Fibroblast of villous mesenchyme (primary cell): ENCODE measurements at places on chromosomes 4 and X. TPM values are rescaled to one million over a fixed set of nuclear protein-coding genes. Genes with fewer than 3 reads are reported as not detected.
A peak's percentile ranks its signal among the peaks of the same experiment; 100 is the strongest.

TCEAL6 gene
- not detected in 2 replicates for total RNA-seq

PF4V1 gene
- not detected in 2 replicates for total RNA-seq

GAB1 gene
- 13.0 and 16.1 TPM in 2 replicates for total RNA-seq

MAGEC3 gene
- not detected in 2 replicates for total RNA-seq

INTS12 gene
- total RNA-seq = 13.9 and 18.6 TPM in 2 replicates

CT45A10 gene
- total RNA-seq = not detected in 2 replicates

TSR2 gene
- total RNA-seq = 9.3 and 12.1 TPM in 2 replicates

HSFX3 gene
- not detected in 2 replicates for total RNA-seq

GASK1B gene
- total RNA-seq = 59.6 and 73.8 TPM in 2 replicates

WDR17 gene
- total RNA-seq = 0.64 and 0.86 TPM in 2 replicates

DNA sequence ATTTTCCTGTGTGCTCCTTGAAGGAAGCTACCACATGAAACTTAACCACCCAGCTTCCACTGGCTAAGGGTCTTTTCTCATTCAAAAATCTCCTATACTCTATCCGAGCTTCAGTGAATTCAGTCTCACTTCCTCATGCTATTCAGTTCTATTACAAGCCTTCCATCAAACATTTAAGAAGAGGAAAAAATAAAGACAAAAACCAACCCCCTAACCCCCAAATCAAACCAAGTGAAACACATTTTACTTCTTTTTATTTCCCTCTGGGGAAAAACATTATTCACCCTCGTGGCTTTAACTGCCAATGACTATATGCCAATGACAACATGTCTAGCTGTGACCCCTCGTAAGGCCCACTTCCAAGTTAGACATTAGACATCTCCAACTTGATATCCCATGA is 16.2 kb upstream of the WDR19 start:
- no peak for DNase-seq

DNA sequence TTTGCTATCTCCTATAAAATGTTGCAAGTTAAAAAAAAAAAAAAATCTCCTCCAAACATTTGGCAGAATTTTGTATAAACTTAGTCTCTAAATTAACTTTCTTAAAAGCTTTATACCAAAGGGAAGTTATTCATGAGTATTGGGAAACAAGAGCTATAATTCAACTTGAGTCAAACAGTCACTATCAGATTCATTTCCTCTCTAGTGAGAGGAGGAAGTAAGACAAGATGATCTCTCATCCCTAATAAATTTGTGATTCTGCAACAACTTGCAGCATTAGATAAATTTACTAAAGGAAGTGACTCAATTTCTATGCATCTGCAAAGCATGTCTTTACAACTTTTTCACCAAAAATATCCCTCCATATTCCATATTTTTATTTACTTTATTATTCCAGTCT is 135.4 kb upstream of the GNPDA2 start:
- DNase-seq = peak; percentile 5

DNA sequence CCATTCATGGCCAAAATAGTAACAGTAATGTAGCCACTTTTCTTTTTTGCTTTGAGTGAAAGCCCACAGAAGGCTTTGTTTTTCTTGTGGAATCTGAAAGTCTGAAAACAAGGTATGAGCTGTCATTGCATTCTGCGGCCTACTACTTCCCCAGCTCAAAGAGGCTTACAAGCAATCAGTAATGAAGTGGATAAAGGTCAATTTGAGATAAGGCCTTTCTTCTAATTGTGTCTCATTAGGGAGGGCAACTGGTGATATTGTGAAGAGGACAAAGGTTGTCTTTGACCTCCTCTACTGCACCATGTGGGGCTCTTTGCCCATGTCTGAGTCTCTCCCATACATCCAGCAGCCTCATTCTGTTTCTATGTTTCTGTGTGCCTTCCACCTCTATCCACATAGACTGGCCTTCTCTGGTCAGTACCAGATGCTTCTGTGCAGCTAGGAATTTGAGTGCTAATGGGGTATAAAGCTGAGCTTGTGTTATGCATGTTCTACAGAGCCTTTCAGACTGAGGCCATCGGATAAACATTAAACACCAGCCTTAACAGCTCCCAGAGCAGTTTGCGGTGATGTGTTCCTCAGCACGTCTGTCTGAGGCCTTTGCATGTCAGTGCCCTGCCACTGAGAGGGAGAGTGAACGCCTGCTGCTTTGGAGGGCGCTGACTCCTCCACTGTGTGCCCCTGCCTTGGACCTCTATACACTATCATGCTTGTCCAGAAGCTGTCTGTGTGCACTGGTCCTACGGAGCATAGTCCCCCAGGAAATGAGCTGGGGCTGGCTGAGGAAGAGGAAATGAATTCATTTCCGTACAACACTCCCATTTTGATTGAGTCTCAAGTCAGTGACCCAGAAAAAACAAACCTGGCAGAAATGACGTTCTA is 80.2 kb downstream of the SH2D1A start:
- no peak for DNase-seq

DNA sequence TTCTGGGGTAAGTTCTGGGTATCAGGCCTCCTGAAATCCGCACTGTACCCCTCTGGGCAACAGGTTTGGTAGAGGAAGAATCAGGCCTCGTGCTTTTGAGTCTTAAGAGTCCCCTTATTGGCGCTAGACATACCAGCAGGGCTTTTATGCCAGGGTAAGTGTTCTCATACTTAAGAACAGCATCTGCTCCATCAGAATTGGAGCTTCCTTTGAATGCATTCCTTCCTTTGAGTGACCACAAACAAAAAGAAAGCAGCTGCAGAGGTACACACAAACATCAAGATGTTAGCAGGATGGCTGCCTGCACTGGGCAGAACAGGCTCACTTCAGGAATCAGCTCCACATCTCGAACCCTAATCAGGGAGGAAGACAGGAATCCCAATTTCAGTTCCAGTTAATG is 156.8 kb downstream of the MGST2 start:
- DNase-seq = no peak

- DNase-seq = no peak
Measured at GRCh38 chr4:123206016-123206415, 190.6 kb upstream of the SPRY1 start.

DNA sequence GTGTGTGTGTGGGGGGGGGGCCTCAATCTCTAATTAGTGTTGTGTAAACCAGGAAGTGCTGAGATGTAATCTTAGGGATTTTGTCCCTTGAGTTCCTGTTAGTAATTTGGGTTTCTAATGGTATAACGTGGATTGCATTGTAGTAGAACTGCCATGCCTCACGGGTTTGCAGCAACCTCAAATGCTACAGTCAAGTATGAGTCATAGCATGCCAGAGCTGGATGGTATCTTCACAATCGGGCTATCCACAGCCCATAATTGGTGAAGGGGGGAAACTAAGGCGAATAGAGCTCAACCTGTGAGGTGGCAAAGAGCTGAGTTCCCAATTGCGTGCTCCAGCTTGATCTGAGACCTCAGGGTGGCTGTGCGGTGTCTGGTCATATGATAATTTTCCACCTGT is 2.2 kb upstream of the FMR1NB start:
- DNase-seq = no peak

DNA sequence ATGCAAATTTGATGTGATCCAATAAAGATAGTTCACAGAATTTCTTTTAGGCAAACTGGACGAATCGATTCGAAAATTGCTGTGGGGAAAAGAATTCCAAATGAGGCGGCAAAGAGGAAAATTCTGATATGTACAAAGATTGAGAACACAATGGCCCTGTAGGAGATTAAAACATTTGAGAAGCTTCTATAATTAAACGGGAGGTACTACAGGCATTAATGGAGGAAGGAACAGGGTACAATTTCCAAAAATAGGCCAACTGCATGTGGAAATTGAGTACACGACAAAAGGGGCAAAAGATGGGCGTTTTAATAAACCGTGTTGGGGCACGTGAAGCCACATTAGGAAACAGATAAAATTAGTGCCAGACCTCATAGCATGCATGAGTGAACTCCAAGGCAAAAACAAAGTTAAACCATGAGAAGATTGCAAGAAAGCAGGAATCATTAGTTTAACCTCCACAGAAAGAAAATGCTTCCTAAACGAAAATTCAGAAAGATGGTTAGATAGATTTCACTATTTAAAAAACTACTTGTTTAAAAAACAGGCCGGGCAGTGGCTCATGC is 68.4 kb downstream of the DHRSX start:
- DNase-seq = no peak

GRCh38 chr4:92170340-92170739 is 133.4 kb upstream of the GRID2 start:
- no peak for DNase-seq

DNA sequence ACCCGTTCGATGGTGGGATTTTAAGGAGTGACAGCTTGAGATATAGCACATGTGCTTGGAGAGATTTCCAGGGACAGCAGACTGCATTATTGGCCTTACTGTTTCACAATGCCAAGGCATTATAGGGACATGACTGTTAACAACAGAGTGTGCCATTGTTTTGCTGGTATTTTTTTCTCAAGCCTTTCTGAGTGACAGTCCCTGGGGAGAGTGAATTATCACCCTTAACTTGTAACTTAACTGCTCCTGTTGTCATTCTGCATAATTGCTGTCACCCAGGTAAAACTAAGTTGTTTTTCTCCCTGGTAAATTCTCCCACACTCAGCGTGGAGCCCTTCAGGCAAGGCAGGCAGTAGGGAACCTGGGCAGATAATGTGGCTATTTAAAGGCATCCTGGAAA is 989.2 kb upstream of the LCORL start:
- no peak for DNase-seq

- DNase-seq = no peak
Measured at GRCh38 chr4:184747034-184747830, 13.3 kb upstream of the CENPU start.

- DNase-seq = no peak
Measured at GRCh38 chrX:9569876-9570301, 105.0 kb downstream of the TBL1X start.

- no peak for DNase-seq
Measured at GRCh38 chrX:70504772-70505450, 60.3 kb downstream of the DLG3 start.

- no peak for DNase-seq
Measured at GRCh38 chrX:124818033-124818432, 471.7 kb downstream of the SH2D1A start.

- DNase-seq = no peak
Measured at GRCh38 chr4:139777757-139778156, 112.1 kb downstream of the MGST2 start.

DNA sequence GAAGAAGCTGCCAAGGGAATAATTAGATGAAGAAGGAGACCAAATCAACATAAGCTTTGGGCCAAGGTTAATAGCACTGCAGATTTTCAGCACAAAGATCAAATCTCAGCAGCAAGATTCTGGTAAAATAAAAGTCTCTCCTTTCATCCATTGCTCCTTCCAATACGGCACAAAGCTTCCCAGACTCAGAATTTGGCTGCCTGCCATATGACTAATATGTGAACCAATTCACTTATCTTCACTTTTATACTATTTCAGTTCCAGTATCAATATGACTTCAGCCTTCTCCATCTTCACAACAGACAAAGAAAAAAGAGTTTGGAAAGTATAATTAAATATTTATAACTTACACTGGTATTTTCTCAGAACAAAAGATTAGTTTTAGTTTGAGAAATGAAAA is 978.3 kb upstream of the GRID2 start:
- no peak for DNase-seq

DNA sequence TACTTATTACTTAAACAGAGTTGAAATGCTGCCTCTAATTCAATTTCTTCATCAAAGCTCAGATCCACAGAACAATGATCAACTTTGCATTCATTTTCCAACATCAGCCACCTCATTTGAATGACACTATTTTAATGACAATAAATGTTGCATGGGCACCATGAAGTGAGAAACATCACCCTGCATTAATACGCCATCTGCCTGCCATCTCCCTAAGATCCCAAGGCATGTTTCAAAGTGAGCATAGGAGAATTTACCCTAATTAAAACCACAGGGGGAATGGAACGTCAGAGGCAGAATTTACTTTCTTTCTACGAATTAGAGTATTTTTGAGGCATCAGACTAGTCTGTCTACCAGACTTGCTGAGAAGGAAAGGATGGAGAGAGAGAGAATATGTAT is 32.7 kb downstream of the NEXMIF start:
- no peak for DNase-seq

- peak; percentile 54 for DNase-seq
Measured at GRCh38 chr4:75658876-75659275, 14.3 kb downstream of the G3BP2 start.

DNA sequence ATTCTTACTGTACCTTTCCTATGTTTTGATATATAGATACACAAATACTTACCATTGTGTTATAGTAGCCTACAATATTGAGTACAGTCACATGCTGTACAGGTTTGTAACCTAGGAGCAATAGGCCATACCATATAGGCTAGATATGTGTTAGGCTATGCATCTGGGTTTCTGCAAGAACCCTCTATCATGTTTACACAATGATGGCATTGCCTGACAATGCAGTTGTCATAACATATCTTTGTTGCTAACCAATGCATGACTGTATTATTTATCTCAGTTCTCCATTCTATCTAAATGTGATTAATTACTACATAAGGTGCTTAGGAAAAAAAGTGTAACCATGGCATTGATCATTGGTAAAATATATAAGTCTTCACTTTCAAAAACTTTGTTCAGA is 10.0 kb upstream of the SPCS3 start:
- DNase-seq = no peak

- peak; percentile 70 for DNase-seq
Measured at GRCh38 chr4:74534121-74534520, 89.2 kb downstream of the AREG start.

DNA sequence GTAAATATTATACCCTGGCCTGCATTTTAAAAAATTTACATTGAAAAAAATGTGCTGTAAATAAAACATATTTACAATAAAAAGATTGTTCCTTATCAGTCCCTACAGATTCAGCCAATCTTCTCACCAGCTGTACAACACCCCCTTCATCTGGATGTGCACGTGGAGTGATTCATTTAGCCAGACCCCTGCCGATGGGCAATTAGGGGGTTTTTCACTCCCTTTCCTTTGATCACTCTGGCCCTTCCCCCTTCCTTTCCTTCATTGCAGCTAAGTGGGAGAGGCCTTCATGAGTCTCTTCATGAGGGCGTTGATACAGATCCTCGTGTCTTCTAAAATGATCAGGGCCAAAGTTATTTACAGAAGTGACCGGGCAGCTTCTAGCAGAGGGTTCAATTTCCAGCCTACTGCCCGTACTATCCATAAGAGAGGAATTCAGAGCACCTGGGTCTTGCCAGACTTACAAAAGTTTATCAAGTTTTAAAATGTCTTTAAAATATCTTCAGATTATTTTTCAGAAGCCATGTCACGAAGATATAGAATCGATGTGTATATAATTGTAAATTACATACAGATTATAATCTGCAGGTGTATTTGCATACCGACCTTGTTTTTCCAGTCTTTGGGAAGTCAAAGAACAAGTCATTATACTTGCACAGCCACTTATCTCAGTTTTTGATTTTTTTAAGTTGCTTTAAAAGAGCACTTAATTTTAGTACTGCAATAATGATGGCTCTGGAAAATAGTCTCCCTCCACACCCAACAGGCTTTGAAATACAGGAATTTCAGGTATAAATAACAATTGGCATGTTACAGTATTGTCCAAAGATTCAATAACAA is 21.4 kb upstream of the RASL11B start:
- DNase-seq = no peak

GRCh38 chr4:26176598-26177149 is 144.1 kb upstream of the RBPJ start:
- peak; percentile 92 for DNase-seq

- peak; percentile 20 for DNase-seq
Measured at GRCh38 chr4:972651-973424, 531 bp downstream of the DGKQ start.

- no peak for DNase-seq
Measured at GRCh38 chr4:92182736-92183407, 120.9 kb upstream of the GRID2 start.

- DNase-seq = peak; percentile 58
Measured at GRCh38 chrX:42755815-42756214, 22.1 kb downstream of the PPP1R2C start.

GRCh38 chr4:1094336-1094690 is 19.1 kb downstream of the RNF212 start:
- DNase-seq = no peak

GRCh38 chr4:69032847-69033638 is 63.2 kb upstream of the UGT2B7 start:
- DNase-seq = no peak
